ENCODE measurements at places on chromosomes 3 and 15. TPM values are rescaled to one million over a fixed set of nuclear protein-coding genes. Genes with fewer than 3 reads are reported as not detected.
A peak's percentile ranks its signal among the peaks of the same experiment; 100 is the strongest.

TGM4 gene
- not detected for polyA plus RNA-seq

- no peaks in the 10 kb centered on the region for H3K27me3 ChIP-seq
- no peaks in the 10 kb centered on the region for H3K36me3 ChIP-seq
- no peak overlapping the region for H3K4me3 ChIP-seq
- peaks cover 14% of the 10 kb centered on the region for H3K4me1 ChIP-seq
Observed at GRCh38 chr15:74384881-74385643, 17.6 kb upstream of the CYP11A1 start.

CCR8 gene
- not detected for polyA plus RNA-seq

DNA sequence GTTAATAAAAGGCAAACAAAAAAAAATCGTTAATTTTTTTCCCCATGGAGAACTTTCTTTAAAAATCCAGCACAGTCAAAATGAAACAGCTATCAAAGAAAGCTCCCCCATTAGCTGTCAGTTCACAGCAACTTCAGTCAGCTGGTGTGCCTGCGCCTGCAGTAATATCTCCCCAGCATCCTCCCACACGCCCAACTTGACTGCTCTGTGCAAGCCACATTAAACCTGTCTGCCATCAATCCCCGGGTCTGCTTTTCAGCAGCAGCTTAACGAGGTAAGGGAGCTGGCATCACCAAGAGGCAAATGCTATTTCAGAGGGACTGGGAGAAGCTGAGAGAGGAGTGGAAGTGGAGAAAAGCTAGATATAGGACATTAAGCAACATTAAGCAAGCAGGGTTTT lies 337.5 kb downstream of the GAP43 start:
- DNase-seq: no peak
- H3K4me3 ChIP-seq: no peak overlapping the region
- H3K4me1 ChIP-seq: no peaks in the 10 kb centered on the region
- no peak overlapping the region for H3K27ac ChIP-seq
- no peaks in the 10 kb centered on the region for H3K36me3 ChIP-seq

- no peaks in the 10 kb centered on the region for H3K27me3 ChIP-seq
- H3K4me1 ChIP-seq: no peaks in the 10 kb centered on the region
- H3K4me3 ChIP-seq: no peak overlapping the region
Observed at GRCh38 chr3:173268781-173269180, 127.7 kb upstream of the SPATA16 start.

CD96 gene
- 0.97 TPM for polyA plus RNA-seq

DNA sequence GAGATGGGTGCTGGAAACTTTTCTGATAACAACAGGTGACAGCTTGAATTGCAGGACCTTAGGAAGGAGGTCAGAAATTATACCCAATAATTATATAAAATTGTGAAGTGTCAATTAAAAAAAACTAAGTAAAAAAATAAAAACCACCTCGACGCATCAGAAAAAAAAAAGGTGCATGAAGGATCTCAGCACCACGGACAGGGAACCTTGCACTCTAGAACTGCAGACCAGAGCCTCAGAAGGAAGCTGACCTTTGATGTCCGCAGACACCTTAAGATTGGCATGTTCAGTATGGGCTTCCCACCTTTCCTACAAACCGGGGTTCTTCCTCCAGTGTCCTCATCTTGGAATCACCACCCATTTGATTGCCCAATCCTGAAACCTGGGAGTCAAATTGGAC lies 60.9 kb downstream of the SCN10A start:
- no peak overlapping the region for H3K4me3 ChIP-seq
- H3K4me1 ChIP-seq: no peaks in the 10 kb centered on the region
- no peak for DNase-seq
- no peak overlapping the region for H3K27ac ChIP-seq

DNA sequence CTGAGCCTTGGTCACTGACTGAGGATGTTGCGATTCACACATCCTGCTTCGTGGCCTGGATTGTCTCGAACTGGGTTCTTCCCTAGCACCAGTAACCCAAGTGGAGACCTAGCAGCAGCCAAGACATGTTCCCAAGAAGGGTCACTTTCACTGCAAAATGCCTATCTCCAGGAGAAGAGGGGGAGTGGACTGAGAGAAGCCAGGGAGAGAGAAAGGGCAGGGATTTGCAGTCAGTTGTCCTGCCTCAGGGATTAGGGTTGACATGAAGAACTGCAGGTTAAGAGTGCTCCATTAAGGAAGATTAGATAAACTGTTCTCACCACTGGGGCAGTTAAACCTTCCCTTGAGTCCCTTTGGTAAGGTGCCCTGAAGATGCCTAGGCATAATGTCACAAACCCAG lies 5.7 kb upstream of the CD276 start:
- H3K4me3 ChIP-seq: no peak overlapping the region
- H3K27me3 ChIP-seq: peaks cover 9% of the 10 kb centered on the region
- no peaks in the 10 kb centered on the region for H3K36me3 ChIP-seq
- no peak overlapping the region for H3K27ac ChIP-seq
- no peak for DNase-seq

DNA sequence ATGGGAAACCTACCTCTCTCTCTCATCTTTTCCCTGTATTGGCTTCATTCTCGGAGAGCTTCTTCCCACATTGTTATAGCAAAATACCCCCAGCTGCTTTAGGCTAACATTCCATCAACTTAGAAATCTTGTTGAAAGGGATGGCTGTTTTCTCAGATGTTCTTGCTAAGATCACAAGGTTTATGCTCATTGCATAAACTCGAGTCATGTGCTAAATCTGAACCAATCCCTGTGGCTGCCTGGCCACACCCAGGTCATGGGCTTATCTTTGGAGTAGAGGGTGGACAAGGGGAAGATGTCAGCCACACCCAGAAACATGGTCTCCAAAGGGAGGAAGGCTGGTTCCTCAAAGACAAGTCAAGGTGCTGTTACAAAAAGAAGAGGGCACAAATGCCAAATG lies 150.6 kb upstream of the UMPS start:
- DNase-seq: no peak
- H3K4me1 ChIP-seq: no peaks in the 10 kb centered on the region
- no peaks in the 10 kb centered on the region for H3K36me3 ChIP-seq
- H3K27ac ChIP-seq: no peak overlapping the region

- no peak overlapping the region for H3K27ac ChIP-seq
- no peak overlapping the region for H3K4me3 ChIP-seq
- no peaks in the 10 kb centered on the region for H3K4me1 ChIP-seq
- no peaks in the 10 kb centered on the region for H3K27me3 ChIP-seq
- DNase-seq: peak; percentile 37
- no peaks in the 10 kb centered on the region for H3K36me3 ChIP-seq
Observed at GRCh38 chr3:100254168-100254777, 6.5 kb upstream of the TBC1D23 start.

VPS39 gene
- polyA plus RNA-seq: 25.8 TPM

PARP6 gene
- 13.5 TPM for polyA plus RNA-seq

DNA sequence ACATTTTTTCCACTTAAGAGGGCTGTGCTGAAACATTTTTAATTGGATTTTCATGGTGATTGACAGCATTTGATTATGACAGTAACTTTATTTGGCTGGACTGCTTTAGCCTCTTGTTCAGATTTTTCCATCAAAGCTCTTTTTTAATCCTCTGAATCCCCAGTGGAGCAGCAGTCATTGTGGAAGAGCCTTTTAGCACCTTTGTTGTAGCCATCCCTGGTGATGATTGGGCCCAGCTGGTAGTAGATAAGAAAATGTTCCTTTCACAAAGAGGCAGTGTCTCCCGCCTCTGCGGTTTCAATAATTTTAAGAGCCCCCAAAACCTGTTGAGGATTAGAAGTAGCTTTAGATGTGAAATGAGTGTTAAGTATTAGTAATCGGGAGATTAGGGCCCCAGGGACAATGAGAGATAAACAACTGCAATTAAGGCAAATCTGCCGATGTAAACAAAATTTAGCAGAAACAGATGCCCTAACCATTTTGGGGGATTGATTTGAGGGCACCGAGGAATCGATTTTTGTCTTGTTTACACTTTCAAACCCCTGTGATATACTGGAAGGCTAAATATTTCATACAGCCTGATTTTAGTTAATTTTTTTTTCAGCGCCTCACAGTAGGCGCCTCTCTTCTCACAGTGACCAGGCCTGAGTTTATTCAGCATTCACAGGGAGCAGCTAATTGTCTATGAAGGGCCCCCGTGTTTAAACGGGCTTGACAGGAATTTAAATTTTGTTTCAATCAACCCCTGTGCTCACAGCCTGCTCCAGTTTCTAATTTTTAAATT lies 43.2 kb upstream of the SKOR1 start:
- no peaks in the 10 kb centered on the region for H3K27me3 ChIP-seq
- H3K36me3 ChIP-seq: no peaks in the 10 kb centered on the region
- H3K4me1 ChIP-seq: peaks cover 26% of the 10 kb centered on the region

DNA sequence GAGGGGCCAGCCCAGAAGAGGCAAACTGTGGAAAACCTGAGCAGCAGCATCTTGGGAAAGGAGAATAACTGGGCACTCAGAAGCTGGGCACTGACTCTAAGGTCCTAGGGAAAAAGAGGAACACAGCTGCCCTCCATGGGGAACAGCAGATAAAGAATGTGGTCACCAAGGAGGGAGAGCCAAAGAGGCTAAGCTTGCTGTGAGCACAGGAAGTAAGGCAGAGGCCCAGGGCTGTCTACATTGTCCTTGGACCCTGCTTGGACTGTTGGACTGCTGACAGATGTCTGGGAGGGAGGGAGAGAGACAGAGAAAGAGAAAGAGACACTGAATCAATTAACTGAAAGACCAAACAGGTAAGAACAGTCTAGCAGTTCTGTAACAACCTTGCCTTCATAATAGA lies 4.5 kb upstream of the MNS1 start:
- no peak overlapping the region for H3K4me3 ChIP-seq
- H3K36me3 ChIP-seq: no peaks in the 10 kb centered on the region
- no peak for DNase-seq

GHSR gene
- polyA plus RNA-seq: not detected

DNA sequence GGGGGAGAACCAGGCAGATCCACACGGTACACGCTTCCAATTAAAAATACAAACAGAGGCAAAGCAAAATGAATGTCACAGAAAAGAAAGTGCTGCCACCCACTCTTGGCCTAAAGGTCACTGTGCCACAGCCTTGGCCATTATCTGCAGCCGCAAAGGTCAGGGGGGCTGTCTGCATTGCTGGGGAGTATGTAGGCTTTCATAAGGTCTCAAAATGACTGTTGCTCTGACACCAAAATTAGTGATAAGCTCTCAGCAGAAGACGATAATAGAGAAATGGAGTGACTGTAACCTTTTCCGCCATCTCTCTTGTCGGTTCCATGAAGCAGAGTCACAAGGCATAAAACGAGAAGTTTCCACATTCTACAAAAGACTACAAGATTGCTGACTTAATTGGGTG lies 374.2 kb upstream of the ICE2 start:
- H3K36me3 ChIP-seq: no peaks in the 10 kb centered on the region
- H3K27me3 ChIP-seq: no peaks in the 10 kb centered on the region
- no peaks in the 10 kb centered on the region for H3K4me1 ChIP-seq
- H3K27ac ChIP-seq: no peak overlapping the region
- DNase-seq: no peak
- H3K4me3 ChIP-seq: no peak overlapping the region

MUC13 gene
- polyA plus RNA-seq: not detected

C3orf85 gene
- not detected for polyA plus RNA-seq

GASK1A gene
- polyA plus RNA-seq: not detected

- H3K36me3 ChIP-seq: no peaks in the 10 kb centered on the region
- H3K27me3 ChIP-seq: no peaks in the 10 kb centered on the region
- no peaks in the 10 kb centered on the region for H3K4me1 ChIP-seq
- no peak overlapping the region for H3K27ac ChIP-seq
- no peak for DNase-seq
- no peak overlapping the region for H3K4me3 ChIP-seq
Observed at GRCh38 chr3:16146015-16146730, 28.3 kb upstream of the GALNT15 start.

DNA sequence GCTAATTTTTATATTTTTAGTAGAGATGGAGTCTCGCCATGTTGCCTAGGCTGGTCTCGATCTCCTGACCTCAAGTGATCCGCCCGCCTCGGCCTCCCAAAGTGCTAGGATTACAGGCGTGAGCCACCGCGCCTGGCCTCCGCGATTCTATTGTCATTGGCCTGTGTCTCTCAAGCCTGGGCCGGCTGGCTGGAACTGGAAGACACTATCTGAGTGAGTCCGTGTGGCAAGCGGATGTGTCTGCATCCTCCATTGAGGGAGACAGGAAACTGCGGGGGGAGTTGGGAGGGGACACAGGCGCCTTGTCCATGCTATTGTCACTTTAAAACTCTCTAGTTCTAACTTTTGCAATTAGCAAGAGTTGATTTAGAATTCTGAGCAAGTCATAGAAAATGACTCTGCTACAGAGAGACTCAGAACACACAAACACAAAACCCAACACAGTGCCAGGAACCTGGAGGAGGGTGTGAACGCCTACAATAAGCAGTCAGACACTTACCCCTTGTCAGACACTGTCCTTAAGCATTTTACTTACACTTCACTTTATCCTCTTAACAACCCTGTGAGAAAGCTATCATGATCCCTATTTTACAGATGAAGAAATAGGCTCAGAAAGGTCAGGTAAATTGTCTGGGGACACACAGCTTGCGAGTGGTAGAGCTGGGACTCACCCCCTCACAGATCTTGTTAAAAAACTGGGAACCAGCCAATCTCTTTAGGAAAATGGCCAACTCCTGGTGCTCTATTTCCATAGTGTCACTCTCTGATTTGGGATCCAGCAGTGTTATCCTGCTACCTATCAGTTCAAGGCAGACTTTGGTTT lies 38.7 kb downstream of the ANP32A start:
- H3K4me1 ChIP-seq: peaks cover 51% of the 10 kb centered on the region
- no peaks in the 10 kb centered on the region for H3K27me3 ChIP-seq
- peak overlapping the region; percentile 93 for H3K27ac ChIP-seq
- DNase-seq: peak; percentile 63
- H3K4me3 ChIP-seq: peak overlapping the region; percentile 18

DNA sequence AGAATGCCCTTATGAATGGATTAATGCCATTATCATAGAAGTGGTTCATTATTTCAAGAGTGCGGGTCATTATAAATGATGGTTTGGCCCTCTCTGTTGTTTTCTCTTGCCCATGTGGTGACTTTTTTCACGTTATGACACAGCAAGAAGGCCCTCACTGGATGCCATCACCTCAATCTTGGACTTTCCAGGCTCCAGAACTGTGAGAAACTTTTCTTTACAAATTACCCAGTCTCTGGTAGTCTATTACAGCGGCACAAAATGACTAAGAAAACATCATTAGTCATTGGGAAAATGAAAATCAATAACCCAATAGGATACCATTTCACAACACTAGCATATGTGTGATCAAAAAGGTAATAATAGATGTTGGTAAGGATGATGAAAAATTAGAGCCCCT lies 119.0 kb upstream of the LPP start:
- DNase-seq: peak; percentile 12
- peaks cover 3% of the 10 kb centered on the region for H3K4me1 ChIP-seq
- H3K36me3 ChIP-seq: no peaks in the 10 kb centered on the region

SLC2A2 gene
- not detected for polyA plus RNA-seq
